ENCODE measurements at places on chromosomes 4 and X.
A peak's percentile ranks its signal among the peaks of the same experiment; 100 is the strongest.

DNA sequence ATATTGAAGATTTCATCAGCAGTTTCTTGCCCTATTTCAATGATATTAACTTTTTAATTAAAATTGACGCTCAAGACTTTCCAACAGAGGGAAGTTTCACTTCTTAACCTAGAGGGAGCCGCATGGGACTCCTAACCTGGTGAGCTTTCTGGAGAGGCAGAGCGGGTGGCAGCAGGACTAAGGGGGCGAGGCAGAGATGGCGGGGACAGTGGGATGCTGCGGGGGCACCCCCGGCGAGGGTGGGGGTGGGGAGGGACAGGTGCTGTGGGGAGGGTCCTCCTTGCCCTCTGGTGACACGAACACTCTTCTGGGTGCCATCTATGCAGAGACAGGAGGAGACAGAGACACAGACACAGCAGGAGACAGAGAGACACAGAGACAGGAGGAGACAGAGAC, 104.4 kb downstream of the ADRA2C start:
- no peak for DNase-seq

GRCh38 chr4:10587697-10588096, 96.9 kb downstream of the CLNK start:
- DNase-seq = no peak

DNA sequence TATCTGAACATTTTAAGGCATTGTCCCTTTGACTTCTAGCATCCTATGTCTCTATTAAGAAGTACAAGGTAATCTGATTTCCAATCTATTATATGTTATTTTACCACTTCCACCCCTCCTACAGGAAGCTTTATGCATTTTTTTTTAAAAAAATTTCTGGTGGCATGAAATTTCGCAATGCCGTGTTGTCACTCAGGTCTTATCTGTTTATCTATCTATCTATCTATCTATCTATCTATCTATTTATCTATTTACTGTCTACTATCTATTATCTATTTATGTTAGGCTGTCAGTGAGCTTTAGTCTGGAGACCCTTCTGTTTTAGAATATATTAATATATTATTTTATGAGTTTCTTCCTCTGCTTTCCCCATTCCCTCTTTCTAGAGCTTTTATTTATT, 125.3 kb upstream of the FAM9C start:
- no peak for DNase-seq

DNA sequence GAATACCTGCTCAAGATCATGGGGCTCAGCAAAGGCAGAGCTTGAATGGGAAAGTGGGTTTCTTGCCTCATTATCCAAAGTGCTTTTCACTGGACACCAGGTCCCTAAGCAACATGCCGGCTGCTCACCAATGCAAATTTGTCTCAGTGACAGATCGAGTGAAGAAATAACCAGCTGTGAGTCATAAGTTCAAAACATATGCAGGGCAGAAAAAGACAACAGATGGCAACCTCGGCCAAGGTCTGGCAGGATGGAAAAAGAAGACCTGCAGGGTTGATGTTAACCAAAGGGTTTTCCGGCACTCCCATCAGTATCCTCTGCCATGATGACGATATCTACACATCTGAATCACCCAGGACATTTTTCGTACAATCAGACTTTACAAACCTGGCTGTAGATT, 124.1 kb downstream of the AFAP1 start:
- peak; percentile 61 for DNase-seq

- DNase-seq = peak; percentile 34
Measured at GRCh38 chr4:87916626-87917025, 58.9 kb upstream of the SPP1 start.

- DNase-seq = peak; percentile 52
Measured at GRCh38 chr4:37803348-37803973, 23.0 kb upstream of the PGM2 start.

DNA sequence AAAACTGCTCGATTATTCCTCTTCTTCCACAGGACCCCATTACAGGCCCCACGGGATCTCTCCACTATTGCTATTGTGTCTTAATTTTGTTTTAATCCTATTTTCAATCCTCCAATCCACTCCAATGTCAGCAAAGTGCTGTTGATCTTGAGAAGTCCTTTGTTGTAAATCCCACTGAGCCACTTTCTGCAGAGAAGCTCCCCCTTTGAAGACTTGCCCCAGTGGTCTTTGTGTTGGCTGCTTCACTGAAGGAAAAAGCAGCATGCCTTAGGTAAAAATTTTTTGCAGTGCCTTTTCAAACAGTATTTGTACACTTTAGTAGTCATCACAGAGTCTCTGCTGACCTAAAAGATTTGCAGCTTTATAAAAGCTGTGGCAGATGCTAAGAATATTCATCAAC, 252.0 kb upstream of the SLC7A11 start:
- DNase-seq = no peak

- no peak for DNase-seq
Measured at GRCh38 chr4:968621-969394, 4.6 kb downstream of the DGKQ start.

- DNase-seq = peak; percentile 7
Measured at GRCh38 chr4:8891646-8892555, 20.3 kb upstream of the HMX1 start.

- DNase-seq = no peak
Measured at GRCh38 chr4:6915041-6916005, 5.7 kb downstream of the TBC1D14 start.

DNA sequence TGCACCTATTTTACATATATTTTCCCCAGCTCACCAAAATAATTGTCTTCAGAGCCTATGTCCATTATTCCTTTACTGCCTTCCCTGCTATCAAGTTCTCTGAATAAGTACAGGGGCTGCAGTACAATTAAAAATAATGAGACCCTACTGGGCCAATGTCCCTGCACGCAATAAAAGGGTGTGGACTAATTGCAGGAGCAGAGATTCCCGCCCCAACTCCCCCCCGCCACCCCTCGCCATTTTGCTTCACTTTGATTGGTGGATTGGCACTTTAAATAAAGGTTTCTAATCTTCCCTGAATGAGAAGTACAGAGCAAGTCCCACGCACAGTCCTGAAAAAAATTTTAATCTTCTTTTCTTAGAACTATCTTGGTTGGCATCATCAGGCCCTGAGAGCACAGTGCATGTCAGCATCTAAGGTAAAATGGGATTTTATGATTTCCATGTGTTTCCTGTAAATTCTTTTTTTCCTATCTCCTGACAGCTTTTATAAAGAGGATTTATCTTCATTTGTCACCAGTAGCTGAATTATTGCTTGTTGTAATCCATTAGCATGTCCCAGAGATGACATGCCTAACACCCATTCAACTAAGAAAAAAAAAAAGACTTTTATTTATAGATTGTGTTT, at the start of gene AMBN:
Gene AMBN (plus strand): TSS at position 302 of the 628 bp plus-strand sequence. CDS start 103 bp downstream, at position 405.
- DNase-seq = no peak

- DNase-seq = no peak
Measured at GRCh38 chrX:13955095-13955647, 74.5 kb downstream of the GEMIN8 start.

DNA sequence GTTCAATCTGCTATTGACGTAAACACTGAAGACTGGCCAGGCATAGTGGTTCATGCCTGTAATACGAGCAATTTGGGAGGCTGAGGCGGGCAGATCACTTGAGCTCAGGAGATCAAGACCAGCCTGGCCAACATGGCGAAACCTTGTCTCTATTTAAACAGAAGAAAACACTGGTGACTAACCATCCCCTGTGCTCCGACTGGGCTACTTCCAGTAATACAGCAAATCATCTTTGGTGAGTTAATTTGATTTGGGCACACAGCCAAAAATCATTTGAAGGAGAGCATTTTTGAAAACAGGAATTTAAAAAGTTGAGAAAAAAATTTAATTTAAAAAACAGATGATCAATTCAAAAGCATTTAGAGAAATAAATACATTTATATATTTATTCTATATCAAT, 52.0 kb downstream of the SEC24D start:
- peak; percentile 47 for DNase-seq

DNA sequence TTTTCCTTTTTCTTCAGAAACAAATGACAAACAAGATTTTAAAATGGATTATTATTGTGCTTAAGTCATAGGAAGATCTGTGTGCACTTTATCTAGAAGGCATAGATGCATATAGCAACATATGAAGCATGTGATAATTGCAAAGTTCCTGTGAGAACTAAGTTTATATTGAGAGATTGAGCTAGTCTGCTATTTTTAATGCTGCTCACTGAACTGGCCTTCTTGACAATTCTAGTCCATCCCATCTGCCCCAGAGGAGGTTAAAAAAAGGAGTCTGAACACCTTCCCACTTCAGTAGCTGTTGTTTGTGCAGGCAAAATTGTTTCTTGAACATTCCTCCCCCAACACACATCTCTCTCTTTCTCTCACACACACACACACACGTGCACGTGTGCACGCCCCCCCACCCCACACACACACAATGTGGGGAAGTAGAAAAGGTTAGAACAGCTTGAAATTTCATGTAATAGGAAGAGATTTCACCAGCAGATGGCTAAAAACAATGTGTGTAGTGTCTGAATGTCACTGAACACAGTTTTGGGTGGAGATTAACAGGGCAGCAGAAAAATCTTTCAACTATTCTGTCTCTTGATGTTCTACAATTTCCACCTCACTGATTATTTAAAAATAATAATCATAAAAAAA, 108.0 kb downstream of the GPM6A start:
- no peak for DNase-seq

DNA sequence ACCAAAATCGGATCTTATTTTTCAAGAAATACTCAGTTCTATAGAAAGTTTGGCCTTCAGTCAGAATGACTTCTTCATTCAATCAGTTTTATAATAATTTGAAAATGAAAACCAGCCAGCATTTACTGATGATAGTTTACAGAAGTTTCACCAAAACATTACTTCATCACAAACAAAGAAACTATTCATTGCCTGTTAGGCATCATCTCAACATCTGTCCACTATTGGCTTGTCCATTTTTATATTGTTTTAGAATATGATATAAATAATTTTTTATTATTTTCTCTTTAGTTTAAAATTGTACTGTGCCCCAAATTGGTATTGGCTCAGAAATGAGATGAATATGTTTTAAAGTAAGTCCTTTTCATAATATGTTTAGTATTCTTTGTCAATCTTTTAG, 38.4 kb downstream of the FAT4 start:
- DNase-seq = no peak

- DNase-seq = peak; percentile 22
Measured at GRCh38 chr4:11748164-11748872, 319.6 kb upstream of the HS3ST1 start.

GRCh38 chr4:112279025-112279881, 6.5 kb downstream of the TIFA start:
- DNase-seq = no peak

GRCh38 chrX:148417934-148418333, 82.5 kb upstream of the AFF2 start:
- DNase-seq = peak; percentile 77

- no peak for DNase-seq
Measured at GRCh38 chrX:11757397-11757718, 679 bp upstream of the MSL3 start.

- peak; percentile 53 for DNase-seq
Measured at GRCh38 chrX:129649268-129650182, 5.2 kb downstream of the APLN start.

GRCh38 chrX:39439906-39440798, 638.9 kb downstream of the MID1IP1 start:
- no peak for DNase-seq

DNA sequence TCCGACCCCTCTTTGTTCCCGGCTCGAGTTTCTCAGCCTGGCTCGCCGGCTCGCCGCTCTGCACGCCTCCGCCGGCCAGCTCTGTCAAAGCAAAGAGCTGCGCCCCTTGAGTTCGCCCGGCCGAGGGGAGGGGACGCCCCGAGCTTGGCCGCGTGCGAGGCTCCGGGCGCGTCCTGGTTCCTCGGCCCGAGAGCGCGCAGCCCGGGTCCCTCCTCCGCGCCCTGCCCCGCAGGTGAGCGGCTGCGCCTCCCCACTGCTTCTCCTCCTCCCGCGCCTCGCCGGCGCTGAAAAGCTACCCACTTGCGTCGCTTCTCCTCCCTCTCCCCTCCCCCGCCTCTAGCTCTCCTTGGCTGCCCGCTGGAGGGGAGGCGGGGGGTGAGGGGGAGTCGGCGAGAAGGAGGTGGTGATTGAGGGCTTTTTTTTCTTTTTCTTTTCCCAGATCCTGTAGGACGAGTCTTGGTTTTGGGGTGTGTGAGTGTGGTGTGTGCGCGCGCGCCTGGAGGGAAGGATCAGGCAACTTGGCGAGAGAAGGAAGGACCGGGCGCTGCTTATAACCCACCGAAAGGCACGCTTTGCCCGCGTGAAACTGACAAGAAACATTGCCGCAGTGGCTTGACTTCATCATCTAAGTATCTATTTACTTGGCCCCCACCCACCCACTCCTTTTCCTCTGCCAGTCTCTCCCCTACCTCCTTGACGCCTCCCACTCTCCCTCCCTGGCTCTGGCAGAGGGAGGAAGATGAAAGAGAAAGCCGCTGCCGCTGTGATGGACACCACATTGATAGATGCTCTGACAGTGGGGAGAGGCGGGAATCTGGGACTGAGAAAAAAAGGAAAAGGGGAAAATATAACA, at the start of gene LEF1:
Gene LEF1 (minus strand): TSS at position 262 of the 853 bp plus-strand sequence. CDS start 1,165 bp downstream, outside the sequence.
- DNase-seq = peak; percentile 34

DNA sequence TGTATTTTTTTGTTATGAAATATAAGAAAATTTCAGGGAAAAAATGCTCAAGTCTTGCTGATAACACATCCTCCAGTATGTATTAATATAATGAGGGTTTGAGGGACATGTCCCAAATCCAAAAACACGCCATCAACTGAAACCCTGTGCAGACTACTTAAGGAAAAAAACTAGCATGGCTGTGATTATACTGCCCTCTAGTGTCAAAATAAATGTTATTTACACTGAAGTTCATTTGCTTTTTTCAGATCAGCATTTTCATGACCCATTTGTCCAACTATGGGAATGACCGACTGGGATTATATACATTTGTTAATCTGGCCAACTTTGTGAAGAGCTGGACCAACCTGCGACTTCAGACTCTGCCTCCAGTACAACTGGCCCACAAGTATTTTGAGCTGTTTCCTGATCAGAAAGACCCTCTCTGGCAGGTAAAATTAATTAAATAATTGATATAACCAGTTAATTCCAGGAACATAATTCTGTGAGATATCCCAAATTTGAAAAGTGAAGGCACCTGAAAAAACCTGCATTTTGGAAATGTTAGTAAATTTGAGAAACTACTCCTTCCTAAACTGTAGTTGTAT, 128.5 kb downstream of the PRSS12 start:
- DNase-seq = peak; percentile 68

DNA sequence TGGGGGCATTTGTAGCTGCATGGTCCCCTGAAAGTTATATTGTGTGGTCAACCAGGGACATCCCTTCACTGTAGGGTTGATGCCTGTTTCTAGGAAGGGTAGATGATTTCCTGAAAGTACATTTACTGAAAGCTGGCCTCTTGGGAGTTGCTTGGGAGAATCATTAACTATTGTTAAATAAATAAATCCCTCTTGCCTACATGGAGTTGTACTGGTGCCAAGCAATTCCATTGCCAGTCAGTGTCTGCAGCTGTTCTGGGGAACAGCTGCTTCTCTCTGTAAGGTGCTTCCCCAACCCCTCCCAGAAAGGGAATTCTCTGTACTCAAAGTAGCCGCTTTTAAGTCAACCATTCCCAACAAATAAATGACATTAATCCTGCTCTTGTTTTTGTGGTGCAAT, 51.1 kb downstream of the C4orf51 start:
- peak; percentile 58 for DNase-seq

GRCh38 chr4:140707325-140707724, 48.9 kb downstream of the TBC1D9 start:
- no peak for DNase-seq
